ENCODE measurements at places on chromosomes 6 and 20.

DNA sequence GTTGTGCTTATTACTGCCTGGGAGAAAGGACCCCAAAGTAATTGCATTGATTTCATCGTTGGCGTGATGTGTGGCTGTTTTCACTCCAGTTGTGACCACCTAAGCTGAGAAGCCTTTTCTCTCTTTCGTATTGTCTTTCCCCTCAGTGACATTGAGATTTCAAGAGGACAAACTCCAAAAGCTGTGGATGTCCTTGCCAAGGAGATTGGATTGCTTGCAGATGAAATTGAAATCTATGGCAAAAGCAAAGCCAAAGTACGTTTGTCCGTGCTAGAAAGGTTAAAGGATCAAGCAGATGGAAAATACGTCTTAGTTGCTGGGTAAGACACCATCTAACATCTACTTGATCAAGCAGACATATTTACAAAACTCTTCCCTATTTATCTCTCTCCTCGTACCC is 60.5 kb downstream of the MTHFD1L start:
- DNase-seq, result no peak

DNA sequence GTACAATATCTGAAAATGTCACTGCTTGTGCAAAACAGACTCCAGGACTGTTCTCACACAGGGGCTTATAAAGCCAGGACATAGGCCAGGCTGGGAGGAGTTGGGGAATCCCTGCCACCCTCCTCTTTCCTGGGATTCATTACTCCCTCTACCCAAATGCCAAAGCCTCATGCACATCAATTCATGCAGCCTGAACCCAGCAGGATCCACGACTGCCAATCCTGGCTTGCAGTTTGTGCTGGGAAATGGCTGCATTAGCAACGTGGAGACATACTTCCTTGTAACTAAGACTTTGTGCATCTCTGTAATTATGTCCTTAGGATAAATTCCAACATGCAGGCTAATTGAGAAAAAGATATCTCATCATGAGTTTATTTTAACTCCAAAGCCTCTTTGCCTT is 143.8 kb downstream of the SYCP2 start:
- DNase-seq, result no peak

DNA sequence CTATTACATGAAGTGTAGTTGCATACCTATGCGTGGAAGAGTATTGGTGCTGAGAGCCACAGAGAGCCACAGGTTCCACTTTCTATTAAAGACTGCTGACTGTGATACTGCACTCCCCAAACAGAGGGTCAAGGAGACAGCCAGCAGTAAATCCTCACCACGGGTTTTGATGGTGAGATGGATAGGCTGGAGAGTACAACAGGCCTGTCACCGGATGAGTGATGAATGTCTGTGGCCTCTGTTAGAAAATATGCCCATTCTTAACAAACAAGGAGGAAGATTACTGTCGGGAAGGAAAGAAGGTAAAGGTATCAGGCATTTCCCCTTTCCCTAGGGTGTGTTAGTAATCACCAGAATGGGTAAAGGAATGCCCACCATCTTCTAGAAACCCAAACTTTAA is 286.5 kb downstream of the ALDH8A1 start:
- no peak for DNase-seq

GRCh38 chr20:47559141-47559540 is 57.5 kb downstream of the NCOA3 start:
- DNase-seq, result no peak
